ENCODE measurements at places on chromosomes 2 and 18.

- DNase-seq = no peak
Measured at GRCh38 chr2:76938153-76938552, 584.0 kb downstream of the LRRTM4 start.

- DNase-seq = no peak
Measured at GRCh38 chr2:45862843-45863242, 211.4 kb downstream of the PRKCE start.

DNA sequence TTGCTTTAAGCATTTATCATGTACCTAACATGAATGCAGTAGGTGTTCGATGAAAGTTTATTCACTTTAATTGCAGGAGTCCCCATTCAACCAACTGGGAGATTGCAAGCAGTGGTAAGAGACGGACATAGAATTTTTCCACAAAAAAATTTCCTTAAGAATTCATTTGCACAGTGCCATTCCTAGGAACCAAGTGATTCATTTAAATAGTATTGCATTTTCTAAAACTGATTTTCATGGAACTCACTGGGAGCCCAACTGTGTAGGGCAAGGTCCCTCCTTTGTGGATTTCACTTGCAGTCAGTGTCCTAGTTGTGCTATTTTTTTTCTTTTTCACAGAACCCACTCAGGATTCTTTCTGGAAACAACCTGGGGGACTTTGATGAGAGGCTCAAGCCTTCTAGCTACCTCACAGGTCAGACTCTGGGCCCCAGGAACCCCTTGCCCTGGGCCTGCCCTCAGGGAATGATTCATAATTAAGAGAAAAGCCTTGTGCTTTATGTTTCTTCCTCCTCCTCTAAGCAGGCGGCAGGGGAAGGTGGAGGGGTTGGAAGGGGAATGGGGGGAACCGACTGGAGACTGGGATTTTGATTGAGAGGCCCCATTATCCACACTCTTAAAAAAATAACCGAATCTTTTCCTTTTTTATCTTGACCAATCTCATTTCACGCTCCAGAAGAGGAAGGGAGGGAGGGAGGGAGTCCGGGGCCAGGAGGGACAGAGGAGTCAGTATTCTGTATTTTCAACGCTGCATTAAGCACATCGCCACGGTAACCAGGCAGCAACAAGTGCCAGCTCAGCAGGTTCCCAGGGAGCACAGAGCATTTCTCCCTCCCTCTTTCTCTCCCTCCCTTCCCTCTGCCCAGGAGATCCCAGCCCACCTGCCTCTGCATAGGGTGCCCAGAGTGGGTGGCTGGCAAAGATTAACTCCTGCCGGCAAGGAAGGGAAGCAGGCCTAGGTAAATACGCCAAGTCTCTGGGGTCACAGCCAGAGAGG, 51.8 kb downstream of the PSD4 start:
- no peak for DNase-seq

- DNase-seq = no peak
Measured at GRCh38 chr2:64422466-64422865, 31.5 kb upstream of the LGALSL start.

- no peak for DNase-seq
Measured at GRCh38 chr18:59311631-59312030, 6.8 kb downstream of the CPLX4 start.

- no peak for DNase-seq
Measured at GRCh38 chr2:172095146-172095904, 7.4 kb downstream of the DLX2 start.

- DNase-seq = no peak
Measured at GRCh38 chr18:13809531-13810255, 14.3 kb upstream of the MC5R start.

- DNase-seq = no peak
Measured at GRCh38 chr2:72325592-72326422, 178.1 kb upstream of the CYP26B1 start.

DNA sequence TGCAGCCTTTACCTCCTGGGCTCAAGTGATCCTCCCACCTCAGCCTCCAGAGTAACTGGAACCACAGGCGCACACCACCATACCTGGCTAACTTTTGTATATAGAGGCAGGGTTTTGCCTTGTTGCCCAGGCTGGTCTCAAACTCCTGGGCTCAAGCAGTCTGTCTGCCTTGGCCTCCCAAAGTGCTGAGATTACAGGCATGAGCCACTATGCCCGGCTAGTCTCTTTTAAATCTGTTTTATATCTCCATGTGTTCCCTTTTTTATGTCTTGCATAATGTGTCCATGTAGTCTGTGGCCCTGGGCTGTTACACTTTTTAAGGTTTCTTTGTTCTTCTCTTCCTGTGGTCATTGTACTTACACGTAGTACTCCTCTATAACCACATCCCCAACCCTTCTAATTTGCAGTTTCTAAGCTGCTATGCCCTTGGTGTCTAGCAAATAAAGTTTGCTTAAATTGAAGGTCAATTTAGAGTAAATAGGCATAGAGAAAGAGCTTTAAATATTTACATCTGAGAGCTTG, 168.2 kb downstream of the MCFD2 start:
- no peak for DNase-seq

- no peak for DNase-seq
Measured at GRCh38 chr2:16100006-16100405, 159.7 kb downstream of the MYCN start.

DNA sequence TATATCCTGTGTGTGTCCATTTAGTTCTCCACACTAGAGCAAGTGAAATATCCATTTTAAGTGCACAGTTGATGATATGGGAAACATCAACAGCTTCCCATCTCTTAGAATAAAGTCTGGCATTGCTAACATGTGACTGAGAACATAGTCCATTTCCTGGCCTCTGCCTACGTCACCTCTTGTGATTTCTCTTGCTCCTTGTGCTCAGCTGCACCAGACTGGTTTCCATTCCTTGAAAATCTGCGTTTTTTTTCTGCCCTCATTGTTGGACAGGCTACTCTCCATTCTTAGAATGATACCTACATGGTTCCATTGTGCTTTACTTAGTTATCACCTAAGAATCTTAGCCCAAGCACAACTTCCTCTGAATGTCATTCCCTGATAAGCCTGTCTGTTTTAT, 851.2 kb upstream of the ID2 start:
- DNase-seq = no peak

GRCh38 chr2:65818873-65819451, 386.6 kb upstream of the SPRED2 start:
- no peak for DNase-seq

- no peak for DNase-seq
Measured at GRCh38 chr2:143528021-143528420, 398.8 kb downstream of the ARHGAP15 start.

GRCh38 chr2:8004250-8004681, 677.6 kb upstream of the ID2 start:
- DNase-seq = no peak

DNA sequence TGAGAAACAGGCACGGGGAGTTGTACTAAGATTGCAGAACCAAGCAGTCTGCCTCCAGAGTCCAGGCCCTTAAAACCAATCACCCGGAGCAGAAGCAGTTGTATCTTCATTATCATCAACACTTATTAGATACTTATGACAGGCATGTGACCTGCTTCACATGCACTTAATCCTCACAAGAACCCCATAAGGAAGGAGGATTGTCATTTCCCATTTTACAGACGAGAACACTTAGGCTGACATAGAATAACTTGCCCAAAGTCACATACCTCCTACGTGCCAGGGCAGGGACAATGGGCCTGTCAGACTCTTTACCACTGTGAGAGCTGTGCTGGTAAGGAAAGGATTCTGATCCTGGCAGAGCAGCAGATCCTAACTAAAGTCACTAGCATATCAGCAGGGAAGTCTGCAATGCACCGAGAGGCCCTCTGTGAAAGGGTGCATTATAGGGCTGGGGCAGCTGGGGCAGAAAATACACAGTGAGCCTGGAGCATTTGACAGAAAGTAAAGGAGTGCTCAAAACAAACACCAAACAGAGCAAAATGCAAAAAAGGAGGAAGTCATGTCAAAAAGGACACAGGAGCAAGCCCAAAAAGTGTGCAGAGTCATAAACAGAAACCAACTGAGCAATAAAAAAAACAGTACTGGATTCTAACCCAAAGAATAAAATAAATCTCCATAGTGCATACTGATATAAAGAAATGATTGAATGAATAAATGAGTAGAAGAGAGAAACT, 55.9 kb upstream of the SP3 start:
- DNase-seq = no peak

DNA sequence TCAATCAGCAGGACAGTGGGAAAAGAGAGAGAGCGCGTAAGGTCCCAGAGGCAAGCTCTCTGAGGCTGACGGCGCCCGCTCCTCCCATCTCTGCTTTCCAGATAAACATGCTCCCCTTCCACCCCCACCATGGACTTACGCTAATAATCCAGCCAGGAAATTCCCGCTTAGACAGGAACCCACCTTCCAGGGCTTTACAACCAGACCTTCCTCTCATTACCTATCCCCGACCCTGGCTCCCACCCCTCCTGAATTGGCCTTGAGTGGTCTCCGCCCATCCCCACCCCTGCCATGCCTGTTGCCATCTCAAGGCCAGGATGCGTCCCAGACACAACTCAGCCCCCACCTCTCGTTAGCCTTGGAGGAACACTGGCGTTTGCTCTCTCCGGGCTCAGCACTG, 131.1 kb downstream of the SMAD2 start:
- DNase-seq = no peak

DNA sequence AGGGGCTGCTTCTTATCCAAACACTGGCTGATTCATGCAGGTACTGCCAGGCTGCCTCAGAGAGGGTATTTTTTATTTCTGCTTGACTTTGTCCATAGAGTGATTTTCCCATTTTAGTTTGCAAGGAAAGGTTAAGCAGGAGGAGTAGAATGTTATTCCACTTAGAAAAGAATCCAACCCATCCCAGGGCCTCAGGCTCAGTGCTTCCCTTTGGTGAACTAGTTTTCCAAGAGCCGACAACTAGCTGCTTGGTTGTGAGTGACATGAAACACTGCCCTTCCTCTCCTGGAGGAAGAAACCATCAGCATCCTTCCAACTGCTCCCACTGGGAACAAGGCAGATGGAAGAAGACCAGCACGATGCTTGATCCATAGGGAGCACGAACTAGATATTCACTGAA, 58.5 kb downstream of the BCL2 start:
- DNase-seq = no peak

DNA sequence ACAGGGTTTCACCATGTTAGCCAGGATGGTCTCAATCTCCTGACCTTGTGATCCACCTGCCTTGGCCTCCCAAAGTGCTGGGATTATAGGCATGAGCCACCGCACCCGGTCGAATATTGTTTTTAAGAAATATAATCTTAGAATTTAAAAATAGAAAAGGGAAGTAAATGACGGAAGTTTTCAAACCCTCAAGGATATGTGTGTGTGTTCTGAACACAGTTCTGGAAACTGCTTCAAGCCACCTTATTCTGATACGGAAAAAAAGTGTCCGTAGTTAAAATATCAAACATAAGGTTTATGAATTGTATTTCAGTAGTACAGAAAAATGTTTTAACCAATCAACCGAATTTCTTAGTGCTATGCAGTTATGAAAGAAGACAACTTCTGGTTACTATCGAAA, 115.9 kb downstream of the UPP2 start:
- DNase-seq = no peak

DNA sequence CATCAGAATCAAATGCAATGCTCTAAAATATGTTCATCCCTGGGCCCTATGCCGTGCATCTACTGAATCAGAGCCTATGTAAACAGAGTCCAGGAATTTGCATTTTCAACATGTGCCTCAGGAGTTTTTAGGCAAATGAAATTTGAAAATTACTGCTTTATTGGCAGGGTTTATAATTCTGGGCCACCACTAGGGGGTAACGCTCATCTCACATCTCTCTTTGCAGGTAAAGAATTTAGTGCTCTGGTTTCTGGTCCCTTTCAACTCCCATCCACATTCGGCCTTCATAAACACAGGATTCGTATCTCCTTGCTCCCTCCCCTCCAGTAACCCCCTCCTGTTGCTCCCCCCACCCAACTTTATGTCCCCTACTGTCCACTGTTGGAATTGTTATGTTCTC, 49.3 kb downstream of the LYPD6B start:
- no peak for DNase-seq

DNA sequence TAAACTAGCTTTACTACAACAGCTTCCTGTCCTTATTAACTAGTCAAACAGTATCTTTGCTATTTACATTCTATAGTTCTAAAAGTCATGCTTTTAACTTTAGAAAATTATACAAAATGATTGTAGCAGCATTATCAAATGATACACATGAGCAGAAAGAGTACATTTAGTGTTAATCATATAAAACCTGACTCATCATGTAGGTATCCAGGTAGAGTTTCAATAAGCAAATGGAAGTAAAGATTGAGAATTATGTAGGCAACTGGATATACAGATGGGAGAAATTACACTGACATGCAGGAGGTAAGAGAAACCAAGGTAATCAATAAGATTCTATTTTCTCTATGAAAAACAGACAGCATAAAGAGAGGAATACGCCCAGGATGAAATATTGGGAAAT, 33.8 kb downstream of the TRIP12 start:
- DNase-seq = no peak

DNA sequence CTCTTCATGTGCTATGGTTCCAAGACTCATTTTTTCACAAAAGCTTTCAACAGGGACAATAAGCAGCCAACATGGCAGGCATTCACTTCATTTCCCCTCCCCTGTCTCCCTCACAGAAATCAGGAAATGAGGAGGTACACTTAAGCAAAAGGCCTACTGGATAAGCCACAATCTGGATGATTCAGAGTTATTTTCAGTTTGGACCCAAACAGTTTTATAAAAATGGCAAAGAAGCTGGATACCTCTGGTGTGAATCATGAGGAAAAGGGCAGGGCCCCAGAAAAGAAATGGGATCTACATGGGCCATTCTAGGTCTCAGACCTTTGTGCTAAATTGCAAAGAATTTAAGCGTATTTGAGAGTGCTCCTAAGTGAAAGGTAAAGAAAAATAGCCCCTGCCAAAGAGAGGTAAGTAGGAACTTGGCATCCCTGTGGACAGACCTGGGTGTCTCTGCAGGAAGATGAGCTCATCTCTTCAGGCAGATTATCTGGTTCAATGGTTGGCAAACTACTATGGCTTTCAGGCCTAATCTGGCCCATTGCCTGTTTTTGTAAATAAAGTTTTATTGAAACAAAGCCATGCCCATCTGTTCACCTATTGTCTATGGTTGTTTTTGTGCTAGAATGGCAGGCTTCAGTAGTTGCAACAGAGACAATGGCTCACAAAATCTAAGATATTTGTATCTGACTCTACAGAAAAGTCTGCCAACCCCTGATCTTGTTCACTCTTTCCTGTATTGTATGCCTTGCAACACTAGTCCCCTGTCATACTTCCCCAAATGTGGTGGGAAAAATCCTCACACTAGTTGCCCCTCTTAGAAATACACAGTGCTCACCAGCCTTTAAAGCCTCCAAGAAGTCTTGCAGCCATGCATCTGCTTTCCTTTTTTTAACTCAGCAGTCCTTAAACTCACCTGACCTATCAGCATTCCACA, 315.0 kb downstream of the ALK start:
- no peak for DNase-seq
